ENCODE measurements at places on chromosomes 2 and 18.

DNA sequence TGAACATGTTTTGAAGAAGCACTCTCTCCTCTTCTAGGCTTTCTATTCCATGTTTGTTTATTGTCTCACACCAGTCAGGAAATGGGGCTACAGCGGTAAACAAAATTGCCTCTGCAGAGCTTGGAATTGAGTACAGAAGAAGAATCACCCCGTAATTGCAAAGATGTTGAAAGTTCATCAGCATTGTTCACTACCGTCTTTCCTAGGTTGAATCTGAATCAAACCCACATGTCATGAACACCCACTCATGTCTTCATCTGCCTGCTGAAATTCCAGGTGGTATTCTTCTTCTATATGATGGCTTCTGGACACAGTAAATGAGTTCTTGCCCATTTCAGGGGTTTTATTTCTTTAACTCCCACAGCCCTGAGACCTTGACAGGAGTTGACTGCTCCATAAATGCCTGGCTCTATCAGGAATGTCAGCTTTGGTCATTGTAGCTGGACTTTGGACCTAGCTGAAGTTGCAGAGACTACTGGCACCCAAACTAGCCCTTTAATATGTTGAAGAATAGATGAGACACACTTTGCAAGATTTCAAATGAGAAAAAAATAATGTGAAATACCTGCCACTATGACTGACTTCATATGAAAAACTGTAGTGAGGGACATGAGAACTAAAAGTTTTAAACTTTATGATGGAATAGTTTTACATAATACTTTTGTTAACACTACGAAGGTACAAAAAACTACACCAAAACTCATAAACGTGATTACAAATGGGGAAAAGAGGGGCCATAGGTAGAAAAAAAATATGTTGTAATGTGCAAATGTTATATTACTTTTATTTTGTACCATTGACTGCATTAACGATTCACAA lies 1235.3 kb upstream of the ZEB2 start:
- DNase-seq, result no peak

GRCh38 chr18:52343138-52343537 lies 3.1 kb downstream of the DCC start:
- no peak for DNase-seq

- no peak for DNase-seq
These were observed 39.1 kb downstream of the TMEM163 start for GRCh38 chr2:134679745-134680144.

GRCh38 chr2:228329282-228329681 lies 147.8 kb upstream of the SPHKAP start:
- no peak for DNase-seq

GRCh38 chr2:148999451-148999921 lies 39.0 kb upstream of the LYPD6B start:
- DNase-seq, result no peak

GRCh38 chr18:2535419-2535910 lies 35.8 kb downstream of the METTL4 start:
- DNase-seq, result no peak

GRCh38 chr2:12435430-12436222 lies 281.1 kb upstream of the TRIB2 start:
- DNase-seq, result no peak

DNA sequence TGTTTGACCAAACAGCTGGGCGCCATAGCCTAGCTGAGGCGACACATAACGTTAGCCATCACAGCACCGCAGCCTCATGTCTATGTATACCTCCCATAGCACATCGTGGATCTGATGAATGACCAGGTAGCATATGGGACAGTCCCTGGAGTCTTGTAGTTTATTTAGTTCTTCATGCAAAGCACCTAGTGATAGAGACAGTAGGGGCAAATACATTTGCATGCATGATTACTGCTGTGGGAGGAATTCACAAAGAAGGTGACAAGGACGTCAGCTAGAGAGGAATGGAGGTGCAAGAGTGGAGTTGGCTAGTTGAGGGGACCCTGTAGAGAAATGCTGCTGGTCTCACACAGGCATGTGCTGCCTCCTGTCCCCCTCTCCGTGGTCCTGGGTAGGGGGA lies 478.9 kb upstream of the HS6ST1 start:
- no peak for DNase-seq

GRCh38 chr2:216949700-216950413 lies 90.0 kb upstream of the TNP1 start:
- DNase-seq, result no peak

DNA sequence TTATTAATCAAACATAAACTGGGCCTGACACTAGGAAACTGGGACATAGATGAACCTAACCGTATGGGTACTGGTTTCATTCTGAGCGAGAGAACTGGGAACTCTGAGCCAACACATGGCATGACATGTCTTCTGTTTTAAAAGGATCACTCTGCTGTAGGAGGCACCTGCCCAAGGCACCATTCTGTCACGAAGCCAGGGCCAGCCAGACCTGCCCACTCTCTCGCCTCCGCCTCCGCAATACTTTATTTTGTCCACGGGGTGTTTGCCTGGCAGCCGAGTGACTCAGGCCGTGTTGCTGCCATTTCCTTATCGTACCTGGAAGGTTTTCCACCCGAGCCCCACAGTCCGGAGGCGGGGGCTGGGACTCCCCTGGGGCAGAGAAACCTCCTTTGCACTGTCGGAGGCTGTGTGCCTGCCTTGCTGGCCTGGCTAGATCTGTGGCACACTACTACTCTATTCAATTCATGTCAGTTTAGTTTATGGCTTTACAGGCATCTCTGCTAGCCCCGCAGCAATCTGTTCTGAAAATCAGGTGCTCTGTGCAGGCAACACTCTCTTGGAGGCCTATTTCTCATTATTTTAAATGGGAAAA lies 120.4 kb upstream of the ACKR3 start:
- DNase-seq, result no peak

DNA sequence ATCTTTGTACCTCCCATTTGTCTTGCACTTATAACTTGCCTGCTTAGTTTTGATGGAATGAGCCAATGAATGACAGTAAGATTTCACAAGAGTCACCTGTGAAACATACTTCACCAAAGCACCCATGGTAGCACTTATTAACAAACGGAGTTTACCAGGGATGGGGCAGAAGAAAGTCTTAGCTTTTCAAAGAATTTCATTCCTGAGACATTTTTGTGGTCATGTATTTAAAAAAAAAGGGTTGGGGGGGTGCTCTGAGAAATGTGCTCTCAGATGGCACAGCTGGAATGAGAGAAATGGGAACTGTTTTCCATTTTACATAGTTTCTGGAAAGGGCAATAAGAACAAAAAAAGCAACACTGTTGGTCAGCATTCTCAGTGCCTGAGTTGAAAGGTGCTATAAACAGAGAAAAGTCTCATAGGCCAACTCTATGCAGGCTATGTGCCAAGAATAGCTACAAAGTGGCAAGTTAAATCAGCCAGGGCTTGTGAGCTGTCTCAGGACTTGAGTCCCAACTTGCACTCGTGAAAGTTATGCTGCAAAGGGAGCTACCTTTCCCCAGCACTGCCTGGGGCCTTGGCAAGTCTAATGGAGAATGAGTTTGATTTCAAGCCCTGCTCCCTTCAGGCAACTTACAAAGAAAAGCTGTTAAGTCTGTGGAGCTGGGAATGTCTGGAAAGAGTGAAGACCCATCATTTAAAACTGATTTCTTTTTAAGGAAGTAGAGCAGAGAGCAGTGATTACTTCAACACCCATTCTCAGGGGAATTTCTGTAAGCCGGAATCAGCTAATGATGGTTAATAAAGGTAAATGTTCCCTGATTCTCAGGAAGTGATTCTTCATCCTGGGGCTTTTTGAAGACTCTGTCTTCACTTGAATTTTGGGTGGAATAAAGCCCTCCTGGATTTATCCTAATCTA lies 170.6 kb downstream of the SLC8A1 start:
- DNase-seq, result no peak

DNA sequence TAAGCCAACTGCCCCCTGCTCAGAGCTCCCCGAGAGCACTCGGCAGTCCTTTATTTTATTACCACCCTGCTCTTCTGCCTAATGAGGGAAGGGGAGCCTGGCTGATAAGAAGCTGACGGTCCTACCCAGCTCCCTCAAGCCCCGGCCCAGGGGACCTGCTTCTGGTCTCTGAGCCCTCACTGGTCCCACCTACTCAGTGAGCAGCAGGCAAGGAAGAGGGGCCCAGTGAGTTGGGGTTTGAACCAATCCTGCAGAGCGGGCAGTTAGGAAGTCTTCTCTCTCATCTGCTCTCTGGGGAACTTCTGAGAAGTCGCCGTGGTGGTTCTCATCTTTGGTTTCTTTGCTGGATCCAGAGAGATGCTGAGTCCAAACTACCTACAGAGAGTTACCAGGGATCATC lies 218.9 kb downstream of the NDUFA10 start:
- no peak for DNase-seq

DNA sequence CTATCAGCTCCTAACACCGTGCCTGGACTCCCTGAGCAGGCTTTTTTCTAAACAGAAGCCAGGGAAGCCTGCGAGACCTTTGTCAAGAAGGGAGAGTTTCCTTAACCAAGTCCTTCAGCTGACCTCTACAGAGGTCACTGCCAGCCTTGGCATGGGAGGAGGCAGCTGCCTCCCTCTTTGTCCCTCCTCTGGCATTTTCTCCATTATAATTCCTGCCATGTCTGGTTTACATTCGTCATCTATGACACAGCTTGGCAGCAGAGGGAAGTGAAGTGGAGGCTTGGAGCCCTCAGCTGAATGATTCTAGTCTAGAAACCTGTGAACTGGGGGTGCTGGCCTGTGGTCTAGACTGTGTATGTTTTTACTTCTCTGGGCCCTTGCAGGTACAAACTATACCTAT lies 22.5 kb downstream of the LIPG start:
- no peak for DNase-seq

DNA sequence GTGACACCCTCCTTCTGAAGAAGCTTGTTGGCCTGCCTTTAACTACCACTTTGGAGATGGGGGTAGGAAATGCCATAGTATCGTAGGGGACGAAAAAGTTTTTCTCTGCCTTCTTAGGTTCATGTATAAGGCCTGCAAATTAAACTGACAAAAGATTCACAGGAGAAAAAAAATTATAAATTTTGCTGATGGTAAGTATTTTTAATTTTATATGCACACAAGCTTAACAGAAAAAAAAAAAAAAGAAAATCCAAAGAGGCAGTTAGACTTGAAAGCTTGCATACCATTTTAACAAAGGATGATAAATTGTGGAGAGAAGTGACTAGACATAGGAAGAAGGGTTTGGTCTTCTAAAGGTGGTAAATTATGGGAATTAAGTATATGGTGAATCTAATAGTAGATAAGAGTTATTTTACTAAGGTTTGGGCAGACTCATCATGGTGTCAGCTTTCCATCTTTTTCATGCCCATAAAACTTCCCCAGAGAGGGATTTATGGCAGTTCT lies 62.5 kb upstream of the B3GNT2 start:
- DNase-seq, result no peak

DNA sequence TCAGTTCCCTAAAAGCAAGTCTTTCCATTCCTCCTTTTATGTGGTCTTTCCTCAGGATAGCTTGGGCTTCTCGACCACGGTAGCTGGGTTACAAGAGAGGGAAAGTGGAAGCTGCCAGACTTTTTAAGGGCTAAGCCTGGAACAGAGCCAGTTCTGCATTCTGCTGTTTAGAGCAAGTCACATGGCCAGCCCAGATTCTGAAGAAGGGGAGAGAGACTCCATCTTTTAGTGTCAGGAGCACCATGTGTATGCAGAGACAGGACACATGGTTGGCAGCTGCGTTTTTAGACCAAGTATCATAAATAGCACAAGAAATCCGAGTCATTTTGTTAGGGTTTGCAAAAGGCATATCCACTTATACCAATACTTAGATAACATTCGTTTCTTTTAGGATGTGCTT lies 4.7 kb downstream of the HMSD start:
- DNase-seq, result no peak

DNA sequence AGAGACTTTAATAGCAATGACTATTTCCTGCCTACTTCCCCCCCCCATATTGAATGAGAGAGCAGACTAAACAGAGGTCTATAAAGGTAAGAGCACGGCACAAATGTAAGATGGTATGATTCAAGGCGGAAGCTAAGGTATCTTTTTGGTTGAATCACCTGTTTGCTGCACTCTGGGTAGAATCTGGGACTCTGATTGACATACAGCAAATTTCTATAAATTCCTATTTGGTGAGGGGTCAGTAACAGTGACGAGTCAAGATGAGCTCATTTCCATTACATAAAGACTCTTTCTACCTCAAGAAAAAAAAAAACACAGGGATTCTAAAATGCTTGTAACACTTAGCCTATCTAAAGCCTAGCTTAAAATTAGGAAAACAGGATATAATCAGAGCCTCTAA lies 297.3 kb downstream of the TNS1 start:
- no peak for DNase-seq

GRCh38 chr2:182619276-182619675 lies 96.8 kb upstream of the DNAJC10 start:
- no peak for DNase-seq

- peak; percentile 42 for DNase-seq
These were observed 38.1 kb upstream of the SLC3A1 start for GRCh38 chr2:44237221-44237620.

All from GM10248 (cell line).